Activated naive CD4-positive, alpha-beta T cell treated with anti-CD3 and anti-CD28 coated beads, Interleukin-2, amount 50 U/mL, for 72 hours (primary cell): ENCODE measurements at places on chromosomes 4 and X. TPM values are rescaled to one million over a fixed set of nuclear protein-coding genes. Genes with fewer than 3 reads are reported as not detected.

GPC3 gene
- total RNA-seq = 1.4 TPM

CXCR3 gene
- total RNA-seq = 6.8 TPM

LRIT3 gene
- 0.33 TPM for total RNA-seq

XAGE2 gene
- not detected for total RNA-seq

SNCA gene
- total RNA-seq = 0.46 TPM

MAGEA9B gene
- not detected for total RNA-seq

SLITRK4 gene
- not detected for total RNA-seq

TCEAL9 gene
- total RNA-seq = 3.2 TPM

CHRNA9 gene
- total RNA-seq = not detected

SLC39A8 gene
- 41.9 TPM for total RNA-seq

DUSP9 gene
- total RNA-seq = 0.91 TPM

ARR3 gene
- total RNA-seq = not detected

CLDN34 gene
- not detected for total RNA-seq

UBE2K gene
- 78.8 TPM for total RNA-seq

ADAD1 gene
- total RNA-seq = not detected

C4orf33 gene
- total RNA-seq = 16.2 TPM

EMD gene
- total RNA-seq = 83.0 TPM

PAK3 gene
- 0.27 TPM for total RNA-seq

MSANTD1 gene
- total RNA-seq = 1.6 TPM

NXF2B gene
- total RNA-seq = not detected

RELL1 gene
- total RNA-seq = 15.1 TPM

NHSL2 gene
- total RNA-seq = 0.05 TPM

LRCH2 gene
- not detected for total RNA-seq

NHS gene
- 1.2 TPM for total RNA-seq

MFAP3L gene
- total RNA-seq = 2.1 TPM

GABRG1 gene
- not detected for total RNA-seq

RTL9 gene
- total RNA-seq = not detected

PLXNB3 gene
- total RNA-seq = 1.5 TPM

OTC gene
- total RNA-seq = not detected
